ENCODE measurements at places on chromosomes 12 and 14. TPM values are rescaled to one million over a fixed set of nuclear protein-coding genes. Genes with fewer than 3 reads are reported as not detected.

The KLHDC2 gene
- 75.8 TPM for polyA plus RNA-seq

The MAP1LC3B2 gene
- 0.28 TPM for polyA plus RNA-seq

The PIK3C2G gene
- polyA plus RNA-seq: not detected

The GPR68 gene
- polyA plus RNA-seq: 0.31 TPM

The TEAD4 gene
- polyA plus RNA-seq: not detected

The KRT5 gene
- polyA plus RNA-seq: not detected

The ACRBP gene
- polyA plus RNA-seq: 10.7 TPM

The AMHR2 gene
- polyA plus RNA-seq: not detected

The TDG gene
- 14.9 TPM for polyA plus RNA-seq

The ACTN1 gene
- polyA plus RNA-seq: 0.89 TPM

The DLGAP5 gene
- 0.13 TPM for polyA plus RNA-seq

The GARIN6 gene
- polyA plus RNA-seq: not detected

The PPM1H gene
- polyA plus RNA-seq: 0.01 TPM

The SERPINA9 gene
- polyA plus RNA-seq: not detected

The CYP27B1 gene
- polyA plus RNA-seq: 0.66 TPM

The CISTR gene
- not detected for polyA plus RNA-seq

The POTEG gene
- 0.24 TPM for polyA plus RNA-seq

The VRTN gene
- not detected for polyA plus RNA-seq

The HOTAIR gene
- not detected for polyA plus RNA-seq

The ZDHHC22 gene
- polyA plus RNA-seq: not detected

The POTEM gene
- polyA plus RNA-seq: not detected

The CLEC4D gene
- polyA plus RNA-seq: not detected
